ENCODE measurements at places on chromosomes 7 and 10. TPM values are rescaled to one million over a fixed set of nuclear protein-coding genes. Genes with fewer than 3 reads are reported as not detected.
A peak's percentile ranks its signal among the peaks of the same experiment; 100 is the strongest.

- no peak for DNase-seq
These were observed 250.4 kb downstream of the ELMO1 start for GRCh38 chr7:37198041-37198905.

DNA sequence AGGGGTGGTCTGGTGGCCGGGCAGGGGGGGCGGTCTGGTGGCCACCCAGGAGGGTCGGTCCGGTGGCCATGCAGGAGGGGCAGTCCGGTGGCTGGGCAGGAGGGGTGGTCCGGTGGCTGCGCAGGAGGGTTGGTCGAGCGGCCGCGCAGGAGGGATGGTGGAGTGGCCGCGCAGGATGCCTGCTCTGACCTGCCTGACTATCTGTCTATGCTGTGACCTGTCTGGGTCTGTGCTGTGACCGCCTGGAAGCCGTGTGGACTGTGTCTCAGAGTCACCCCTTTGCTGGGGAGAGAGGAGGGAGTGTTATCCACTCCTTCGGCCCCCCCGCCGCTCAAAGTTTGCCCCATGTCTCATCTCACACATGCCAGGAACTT lies 113.2 kb downstream of the ACTR3B start:
- DNase-seq, result no peak

- DNase-seq, result peak; percentile 40
These were observed 94.9 kb upstream of the TCF7L2 start for GRCh38 chr10:112855134-112855533.

- no peak for DNase-seq
These were observed 55.5 kb upstream of the STEAP1B start for GRCh38 chr7:22555476-22555875.

DNA sequence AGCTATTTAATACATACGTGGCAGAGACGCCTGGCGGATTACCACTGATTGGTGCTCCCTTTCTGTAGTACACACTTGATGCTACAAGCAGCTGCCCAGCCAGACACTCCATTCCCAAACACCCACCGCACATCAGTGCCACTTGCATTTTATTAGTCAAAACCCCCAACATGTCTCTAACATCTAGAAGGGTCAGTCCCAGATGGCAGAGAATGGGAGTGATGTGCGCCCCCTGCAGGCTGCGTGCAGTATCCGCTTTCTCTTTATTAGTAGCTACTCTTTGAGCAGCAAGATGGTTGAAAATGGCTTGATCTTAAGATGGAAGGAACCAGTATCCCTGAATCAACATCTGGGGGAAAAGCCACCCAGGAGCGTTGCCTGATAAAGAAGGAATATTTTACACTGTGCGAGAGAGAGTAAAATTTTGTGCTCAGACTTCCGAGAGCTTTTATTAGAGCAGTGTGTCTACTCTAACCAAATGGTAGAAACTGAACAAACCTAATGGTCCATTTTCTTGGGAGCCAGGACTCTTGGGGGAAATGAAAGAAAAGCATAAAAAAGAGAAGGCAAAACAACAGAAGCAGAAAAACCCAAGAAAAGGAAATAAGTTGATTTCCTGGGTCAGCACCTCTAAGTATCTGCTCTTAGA lies 78.3 kb downstream of the ST8SIA6 start:
- DNase-seq, result peak; percentile 15

GRCh38 chr10:2990764-2991163 lies 76.6 kb upstream of the PFKP start:
- DNase-seq, result no peak

GRCh38 chr10:20105931-20106330 lies 289.7 kb downstream of the PLXDC2 start:
- no peak for DNase-seq

- peak; percentile 37 for DNase-seq
These were observed 91.3 kb downstream of the PARD3 start for GRCh38 chr10:34723750-34724149.

GRCh38 chr7:120055300-120055699 lies 217.7 kb upstream of the KCND2 start:
- DNase-seq, result no peak

Gene CARD11
- total RNA-seq, result 0.87 TPM

Gene AKR1C8
- total RNA-seq, result not detected

Gene ATP5MK
- 324 TPM for total RNA-seq

Gene SH2D4B
- 0.11 TPM for total RNA-seq

Gene GPR85
- total RNA-seq, result 1.2 TPM

Measured in neural progenitor cell (in vitro differentiated cells).